HepG2 (cell line): ENCODE measurements at places on chromosomes 7 and 10. TPM values are rescaled to one million over a fixed set of nuclear protein-coding genes. Genes with fewer than 3 reads are reported as not detected.
A peak's percentile ranks its signal among the peaks of the same experiment; 100 is the strongest.

GLI3 gene
- total RNA-seq = not detected in 2 replicates

LBX1 gene
- total RNA-seq = not detected in 2 replicates

IL15RA gene
- total RNA-seq = 0.53 and 0.66 TPM in 2 replicates

ASZ1 gene
- not detected in 2 replicates for total RNA-seq

PTPN12 gene
- 22.9 and 35.3 TPM in 2 replicates for total RNA-seq

DNA sequence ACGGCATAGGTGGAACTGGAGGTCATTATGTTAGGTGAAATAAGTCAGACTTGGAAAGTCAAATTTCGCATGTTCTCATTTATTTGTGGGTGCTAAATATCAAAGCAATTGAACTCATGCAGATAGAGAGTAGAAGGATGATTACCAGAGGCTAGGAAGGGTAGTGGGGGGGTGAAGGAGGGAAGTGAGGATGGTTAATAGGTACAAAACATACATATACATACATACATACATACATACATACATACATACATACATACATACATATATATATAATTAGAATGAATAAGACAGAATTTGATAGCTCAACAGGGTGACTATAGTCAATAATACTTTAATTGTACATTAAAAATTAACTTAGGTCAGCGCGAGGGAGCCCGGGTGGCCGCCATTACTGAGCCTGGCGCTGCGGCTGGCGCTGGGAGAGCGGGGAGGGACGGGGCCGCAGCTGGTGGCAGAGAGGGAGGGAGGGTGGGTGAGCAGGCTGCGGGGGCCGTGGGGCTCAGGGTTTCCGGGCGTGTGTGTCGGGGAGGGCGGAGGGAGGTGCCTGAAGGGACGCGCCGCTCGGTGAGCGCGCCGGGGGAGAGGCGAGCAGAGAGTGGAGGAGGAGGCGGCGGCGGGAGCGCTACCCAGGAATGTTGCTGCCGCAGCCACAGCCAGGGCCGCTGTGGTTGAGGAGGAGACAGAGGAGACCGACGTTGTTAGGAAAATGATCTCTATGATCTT lies 85.8 kb upstream of the EGFR start:
- H3K27ac ChIP-seq = no peak overlapping the region
- peaks cover 9% of the 10 kb centered on the region for H3K4me1 ChIP-seq
- peak overlapping the region; percentile 36; the same call in 1 of the 2 replicates for H3K4me3 ChIP-seq
- DNase-seq = peak; percentile 17
- no peaks in the 10 kb centered on the region for H3K36me3 ChIP-seq

DNA sequence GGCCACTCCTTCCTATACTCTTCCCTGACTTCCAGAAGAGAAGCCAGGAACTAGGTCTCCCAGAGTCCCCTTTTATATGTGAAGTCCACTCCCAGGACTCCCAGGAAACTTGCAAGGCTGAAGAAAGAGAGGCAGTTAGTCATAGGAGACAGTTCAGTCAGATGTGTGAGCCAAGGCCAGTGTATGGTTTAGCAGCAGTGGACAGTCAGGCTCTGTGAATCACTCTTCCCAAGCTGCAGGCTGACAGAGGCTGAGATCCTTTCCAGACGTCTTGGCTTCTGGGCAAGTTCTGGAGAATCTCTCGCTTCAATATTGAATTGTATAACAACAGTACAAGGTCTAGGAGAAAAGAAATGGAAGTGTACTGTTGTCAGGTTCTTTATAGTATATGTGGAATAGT lies 26.9 kb downstream of the BLVRA start:
- H3K4me1 ChIP-seq = peaks cover 51% of the 10 kb centered on the region
- no peak overlapping the region for H3K27ac ChIP-seq
- no peaks in the 10 kb centered on the region for H3K27me3 ChIP-seq
- peaks cover 28% of the 10 kb centered on the region for H3K36me3 ChIP-seq

DNA sequence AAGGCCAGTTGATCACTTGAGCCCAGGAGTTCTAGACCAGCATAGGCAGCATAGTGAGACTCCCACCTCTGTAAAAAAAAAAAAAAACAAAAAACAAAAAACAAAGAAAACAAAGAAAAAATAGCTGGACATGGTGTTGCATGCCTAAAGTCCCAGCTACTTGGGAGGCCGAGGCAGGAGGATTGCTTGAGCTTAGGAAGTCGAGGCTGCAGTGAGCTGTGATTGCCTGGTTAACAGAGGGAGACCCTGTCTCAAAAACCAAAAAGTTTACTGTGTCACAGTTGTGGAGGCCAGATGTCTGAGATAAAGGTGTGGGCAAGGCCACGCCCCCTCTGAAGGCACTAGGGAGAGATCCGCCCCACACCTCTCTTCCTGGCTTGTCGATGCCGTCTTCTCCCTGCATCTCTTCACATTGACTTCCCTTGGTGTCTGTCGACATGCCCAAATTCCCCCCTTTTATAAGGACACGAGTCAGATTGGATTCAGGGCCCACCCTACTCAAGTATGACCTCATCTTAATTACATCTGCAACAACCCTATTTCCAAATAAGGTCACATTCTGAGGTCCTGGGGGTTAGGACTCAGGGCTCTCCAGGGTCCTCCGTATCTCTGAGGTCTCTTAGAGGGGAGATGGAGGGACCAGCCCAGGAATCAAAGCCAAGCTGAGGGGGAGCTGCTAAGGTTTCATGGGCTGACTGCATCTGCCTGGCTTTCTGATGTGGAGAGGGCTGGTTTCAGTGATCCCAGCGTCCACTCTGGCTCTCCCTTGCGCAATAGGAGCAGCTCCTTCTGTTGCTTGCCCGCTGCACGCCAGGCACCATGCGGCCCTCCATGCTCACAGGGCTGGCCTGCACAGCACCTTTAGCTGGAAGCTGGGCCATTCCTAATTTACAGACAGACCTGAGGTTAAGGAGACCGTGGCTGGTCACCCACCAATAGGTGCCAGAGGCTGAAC lies 23.1 kb downstream of the AGAP3 start:
- no peak overlapping the region for H3K4me3 ChIP-seq
- DNase-seq = no peak
- H3K27ac ChIP-seq = no peak overlapping the region
- H3K36me3 ChIP-seq = peaks cover 8% of the 10 kb centered on the region
- peaks cover 14% of the 10 kb centered on the region for H3K4me1 ChIP-seq

DNA sequence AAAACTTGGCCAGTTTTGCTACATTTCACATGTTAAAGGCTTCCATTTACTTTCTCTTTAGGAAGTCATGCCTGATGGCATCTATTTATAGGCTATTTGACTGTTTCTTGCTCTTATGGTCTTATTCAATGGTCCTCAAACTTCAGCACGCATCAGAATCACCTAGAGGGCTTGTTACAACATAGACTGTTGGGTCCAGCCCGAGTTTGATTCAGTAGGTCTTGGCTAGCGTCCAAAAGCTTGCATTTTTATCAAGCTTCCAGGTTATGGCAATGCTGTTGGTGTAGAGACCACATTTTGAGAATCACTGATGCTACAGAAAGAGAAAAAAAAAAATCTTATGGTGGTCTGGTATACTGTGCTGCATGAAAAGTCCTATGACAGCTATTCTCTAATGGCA lies 51.9 kb downstream of the MTPN start:
- no peaks in the 10 kb centered on the region for H3K27me3 ChIP-seq
- no peak overlapping the region for H3K27ac ChIP-seq
- H3K4me1 ChIP-seq = no peaks in the 10 kb centered on the region
- no peak for DNase-seq
- H3K4me3 ChIP-seq = no peak overlapping the region

- peaks cover 12% of the 10 kb centered on the region; the same call in 2 of the 3 replicates for H3K36me3 ChIP-seq
- peak; percentile 46 for DNase-seq
- no peaks in the 10 kb centered on the region for H3K27me3 ChIP-seq
- H3K4me1 ChIP-seq = no peaks in the 10 kb centered on the region
These were observed 112.1 kb downstream of the VPS41 start for GRCh38 chr7:38796626-38797501.

GRCh38 chr10:31272841-31273240 lies 46.2 kb upstream of the ZEB1 start:
- no peak overlapping the region for H3K27ac ChIP-seq
- no peaks in the 10 kb centered on the region for H3K4me1 ChIP-seq
- no peak overlapping the region for H3K4me3 ChIP-seq
- no peaks in the 10 kb centered on the region for H3K36me3 ChIP-seq

DNA sequence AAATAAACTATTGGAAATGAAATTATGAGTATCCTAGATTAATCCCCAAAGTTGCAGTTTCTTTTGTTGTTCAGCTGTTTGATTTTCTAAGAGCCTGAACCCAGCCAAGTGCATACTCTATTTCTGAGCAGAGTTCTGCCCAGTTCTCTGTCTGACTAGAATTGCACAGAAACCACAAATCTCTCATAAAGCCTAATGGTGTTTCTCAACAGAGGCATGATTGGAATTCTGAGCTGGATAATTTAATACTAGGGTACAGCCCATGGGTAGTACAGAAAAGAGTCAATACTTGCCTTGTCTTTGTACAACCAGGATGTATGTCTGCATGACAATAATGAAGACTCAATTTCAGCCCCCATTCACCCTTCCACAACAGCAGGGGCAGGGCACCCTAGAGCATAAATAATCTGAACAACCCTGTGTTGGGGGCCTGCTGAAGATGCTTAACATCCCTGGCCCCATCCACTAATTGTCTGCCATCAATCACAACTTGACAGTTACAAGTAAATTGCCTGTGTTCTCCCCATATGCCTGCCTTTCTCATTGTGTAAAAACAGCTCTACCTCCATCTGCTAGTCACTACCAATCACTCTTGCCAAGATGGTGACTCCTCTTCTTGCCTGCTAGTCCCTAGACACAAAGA lies 114.4 kb downstream of the NPSR1 start:
- no peaks in the 10 kb centered on the region for H3K27me3 ChIP-seq
- no peak for DNase-seq
- H3K27ac ChIP-seq = no peak overlapping the region
- no peaks in the 10 kb centered on the region for H3K4me1 ChIP-seq
- H3K4me3 ChIP-seq = no peak overlapping the region

GRCh38 chr10:123633106-123633505 lies 33.0 kb upstream of the GPR26 start:
- H3K27me3 ChIP-seq = no peaks in the 10 kb centered on the region; the same call in 1 of the 2 replicates
- DNase-seq = no peak

- H3K27ac ChIP-seq = no peak overlapping the region
- H3K36me3 ChIP-seq = no peaks in the 10 kb centered on the region
- no peaks in the 10 kb centered on the region for H3K4me1 ChIP-seq
- DNase-seq = no peak
- no peak overlapping the region for H3K4me3 ChIP-seq
These were observed 44.3 kb downstream of the TCERG1L start for GRCh38 chr10:131266936-131267813.
